ENCODE measurements at places on chromosomes 12 and 14.

DNA sequence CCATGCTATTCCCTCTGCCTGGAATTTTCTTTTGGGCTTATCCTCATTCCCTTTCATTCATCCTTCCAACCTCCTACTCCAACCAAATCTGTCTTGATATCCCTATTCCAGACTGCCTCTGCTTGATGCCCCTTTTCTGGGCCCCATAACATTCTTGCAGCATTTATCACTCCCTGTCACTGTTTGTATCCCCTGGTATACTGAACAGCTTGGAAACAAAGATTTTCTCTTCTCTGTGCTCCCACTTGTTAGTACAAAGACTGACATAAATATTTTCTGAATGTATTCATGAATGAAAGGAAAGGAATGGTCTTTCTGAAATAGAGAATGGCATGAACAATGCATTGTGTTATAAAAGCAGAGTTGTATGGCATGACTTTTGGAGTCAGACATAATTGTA is 7.5 kb downstream of the IRAK4 start:
- no peak for DNase-seq

GRCh38 chr14:83282706-83283105 is 1749.1 kb upstream of the SEL1L start:
- no peak for DNase-seq

GRCh38 chr12:14803830-14804160 is 325 bp downstream of the C12orf60 start:
- DNase-seq = no peak

DNA sequence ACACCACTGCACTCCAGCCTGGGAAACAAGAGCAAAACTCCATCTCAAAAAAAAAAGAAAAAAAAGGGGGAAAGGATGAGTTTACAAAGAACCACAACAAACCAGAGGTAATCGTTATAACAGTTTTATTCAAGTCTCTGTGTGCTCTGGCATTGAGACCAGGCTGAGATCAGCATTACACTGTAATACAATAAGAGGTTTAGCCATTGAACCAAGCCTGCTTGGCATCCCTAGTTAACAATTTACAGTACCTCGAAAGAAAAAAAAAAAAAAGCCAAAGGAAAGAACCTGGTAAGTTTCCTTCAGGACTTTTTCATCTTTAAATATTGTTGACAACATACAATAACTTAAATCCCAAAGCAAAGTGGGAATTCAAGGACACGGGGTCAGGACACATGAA is 80.7 kb downstream of the TTC9 start:
- no peak for DNase-seq

DNA sequence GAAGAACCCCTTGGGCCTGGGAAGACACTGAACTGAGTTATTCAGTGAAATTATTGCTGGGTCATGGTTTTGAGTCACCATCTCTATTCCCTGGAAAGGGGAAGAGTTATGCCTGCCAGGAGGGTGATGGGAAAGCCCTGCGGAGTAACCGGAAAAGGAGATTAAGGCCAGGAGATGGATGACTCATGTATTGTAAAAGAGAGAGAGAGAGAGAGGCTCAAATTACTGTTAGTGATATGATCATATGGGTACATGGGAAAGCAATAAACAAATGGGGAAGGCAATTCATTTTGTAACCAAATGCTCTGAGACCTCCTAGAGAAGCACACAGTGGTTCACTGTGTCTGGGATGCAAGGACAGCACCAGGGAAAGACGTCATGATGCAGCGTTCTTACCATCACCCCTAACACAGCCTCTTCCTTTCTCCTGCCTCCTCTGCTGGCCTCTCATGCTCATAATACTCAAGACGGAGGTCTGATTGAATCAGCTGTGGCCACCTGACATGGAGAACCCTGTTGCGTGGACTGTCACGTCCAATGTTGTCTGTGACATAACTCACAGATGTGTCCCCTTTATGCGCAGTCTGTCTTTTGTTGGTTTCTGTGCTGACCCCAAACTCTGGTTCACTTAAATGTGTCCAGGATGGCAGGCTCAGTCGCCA is 243.7 kb downstream of the TMEM132D start:
- DNase-seq = no peak

GRCh38 chr14:71907793-71908515 is 24.3 kb upstream of the RGS6 start:
- DNase-seq = no peak

DNA sequence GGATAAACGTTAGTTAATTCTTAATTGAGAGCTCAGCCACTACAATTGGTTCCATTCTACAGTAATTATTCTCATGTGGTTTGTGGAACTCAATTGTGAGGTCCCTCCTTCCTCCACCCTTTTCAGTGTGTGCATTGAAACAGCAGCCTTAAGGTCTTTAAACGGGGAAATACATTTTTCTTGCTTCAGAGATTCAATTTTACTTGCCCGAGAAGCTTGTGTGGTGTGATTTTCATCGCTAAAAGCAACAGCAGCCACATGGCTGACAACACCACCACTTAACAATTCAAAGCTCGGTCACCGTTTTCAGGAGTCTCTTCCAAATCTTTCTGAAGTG is 733 bp upstream of the PPFIBP1 start:
- no peak for DNase-seq

DNA sequence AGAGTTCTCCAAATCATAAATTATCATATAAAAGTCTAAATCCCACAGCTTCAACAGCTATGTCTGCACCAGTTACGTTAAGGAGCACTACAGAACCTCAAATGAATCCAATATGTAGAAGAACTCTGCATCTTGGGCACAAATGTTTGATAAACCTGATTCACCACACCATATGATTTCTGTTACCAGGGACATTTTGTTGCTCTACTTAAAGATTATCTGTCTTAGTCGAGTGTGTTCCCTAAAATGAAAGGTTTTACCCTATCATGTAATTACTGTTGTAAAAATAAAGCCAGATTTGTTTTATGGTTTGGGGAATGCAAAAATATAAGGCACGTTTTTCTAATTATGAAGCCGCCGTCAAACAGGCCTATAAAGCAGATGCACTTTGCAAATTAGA is 363.1 kb downstream of the EGLN3 start:
- DNase-seq = no peak

DNA sequence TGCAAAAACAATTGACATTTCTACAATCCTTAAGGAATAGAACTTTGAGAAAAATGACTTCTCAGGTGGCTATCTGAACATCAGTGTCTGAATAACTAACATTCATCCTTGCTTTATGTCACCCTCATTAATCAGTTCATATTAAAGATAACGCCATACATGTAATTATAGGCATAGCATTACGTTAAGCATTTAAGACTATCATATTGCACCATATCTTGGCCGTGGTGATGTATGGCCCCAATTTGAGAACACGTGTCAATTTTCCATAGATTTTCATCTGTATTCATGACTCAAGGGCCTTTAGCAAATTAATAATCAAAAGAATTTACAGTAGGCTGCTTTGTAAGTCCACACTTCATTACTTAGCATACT is 81.6 kb downstream of the SPTSSA start:
- DNase-seq = no peak

DNA sequence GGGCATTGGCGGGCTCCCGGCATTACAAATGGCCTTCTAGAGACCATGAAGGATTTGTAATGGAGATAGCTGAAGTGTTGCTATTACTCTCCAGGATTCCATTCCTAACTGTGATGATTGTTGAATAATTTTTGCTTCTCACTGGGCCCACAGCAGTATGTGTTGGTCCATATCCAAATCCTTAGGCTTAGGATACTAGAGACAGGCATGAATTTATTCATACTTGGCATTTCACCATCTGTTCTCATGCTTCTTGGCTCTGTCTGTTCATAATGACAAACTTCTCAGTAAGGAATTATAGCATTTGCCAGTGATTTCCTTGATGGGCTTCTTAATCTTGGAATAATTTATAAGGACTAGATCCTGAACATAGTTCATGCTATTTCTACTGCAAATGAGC is 832.9 kb downstream of the C12orf50 start:
- no peak for DNase-seq

- no peak for DNase-seq
These were observed 63.5 kb upstream of the MBIP start for GRCh38 chr14:36383767-36384431.

- DNase-seq = no peak
These were observed 138.1 kb downstream of the KCNK10 start for GRCh38 chr14:88184956-88185355.

- DNase-seq = no peak
These were observed 187.5 kb downstream of the MSRB3 start for GRCh38 chr12:65465766-65466547.

DNA sequence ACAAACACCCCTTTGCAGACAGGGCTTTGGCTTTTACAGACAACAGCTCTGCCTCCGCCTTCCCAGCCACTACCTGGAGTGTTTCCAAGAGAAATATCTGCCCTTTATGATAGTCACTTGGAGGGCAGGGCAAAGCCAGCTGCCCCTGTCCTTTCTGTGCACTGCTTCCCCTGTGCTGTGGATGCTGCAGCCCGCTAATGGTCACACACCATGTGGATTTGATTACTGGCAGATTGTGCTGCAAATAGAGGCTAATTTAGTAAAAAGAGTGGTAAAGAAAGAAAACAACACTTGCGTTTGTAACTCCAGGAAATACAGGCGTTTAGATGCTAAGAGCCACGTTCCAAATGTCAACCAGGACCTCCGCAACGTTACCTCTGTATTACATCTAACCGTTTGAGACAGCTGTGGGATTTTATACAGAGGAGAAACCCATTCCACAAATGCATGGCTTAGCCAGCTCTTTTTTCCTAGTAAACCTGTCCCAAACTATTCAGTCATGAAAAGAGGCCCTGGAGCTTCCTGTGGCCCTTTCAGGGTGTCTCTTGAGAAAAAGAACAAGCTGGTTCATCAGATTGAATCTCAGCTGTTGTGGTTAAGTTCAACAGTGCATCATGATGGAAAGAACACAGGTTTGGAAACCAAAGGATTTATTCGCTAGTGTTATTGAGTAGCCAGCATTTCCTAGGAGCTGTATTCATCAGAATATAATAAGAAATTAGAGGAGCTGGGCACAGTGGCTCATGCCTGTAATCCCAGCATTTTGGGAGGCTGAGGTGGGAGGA is 30.1 kb upstream of the PWP1 start:
- no peak for DNase-seq

- DNase-seq = no peak
These were observed 30.8 kb downstream of the CACNA1C start for GRCh38 chr12:2083561-2083960.

- no peak for DNase-seq
These were observed 312.4 kb downstream of the FOXG1 start for GRCh38 chr14:29078810-29079522.

DNA sequence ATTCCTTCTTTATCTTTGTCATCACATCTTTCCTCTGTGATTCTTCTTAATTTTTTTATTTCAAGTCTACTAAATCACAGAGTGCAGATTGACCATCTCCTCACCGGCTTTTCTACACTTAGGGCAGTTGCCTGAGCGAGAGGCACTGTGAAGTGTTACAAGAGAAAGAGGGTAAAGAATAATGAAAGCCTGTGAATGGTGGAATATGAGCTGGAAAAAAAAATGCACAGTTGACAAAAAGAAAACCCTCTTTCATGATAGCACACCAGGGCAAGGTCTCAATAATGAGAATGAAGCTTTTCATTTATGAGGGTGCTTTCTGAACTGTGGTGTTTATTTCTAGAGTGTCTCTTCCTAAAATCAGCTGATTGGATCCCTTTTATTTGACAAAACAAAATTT is 106.2 kb upstream of the PDE3A start:
- DNase-seq = no peak
